ENCODE measurements at places on chromosomes 12 and 14.

GRCh38 chr14:49134940-49135339 lies 451.2 kb downstream of the RPS29 start:
- DNase-seq = no peak

- DNase-seq = no peak
Measured at GRCh38 chr14:103393070-103393469, 7.9 kb downstream of the MARK3 start.

DNA sequence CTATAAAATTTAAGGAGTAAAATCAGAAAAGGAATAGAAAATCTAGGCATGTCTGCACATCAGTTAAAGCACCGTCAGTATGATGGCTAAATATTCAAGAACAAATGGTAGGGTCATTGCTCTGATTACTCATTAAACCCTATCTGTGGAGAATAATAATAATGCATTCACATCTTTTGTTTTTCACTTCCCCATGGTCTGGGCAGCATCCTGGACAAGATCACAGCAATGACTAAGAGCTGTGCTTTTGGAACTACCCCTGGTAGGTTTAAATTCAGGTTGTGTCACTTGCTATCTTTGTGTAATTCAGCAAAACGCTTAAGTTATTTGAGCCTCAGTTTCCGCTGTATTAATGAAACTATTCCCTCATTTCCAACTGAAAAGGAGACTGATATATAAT lies 33.1 kb downstream of the C12orf42 start:
- DNase-seq = no peak

- no peak for DNase-seq
Measured at GRCh38 chr14:76995279-76996035, 33.1 kb downstream of the IRF2BPL start.

DNA sequence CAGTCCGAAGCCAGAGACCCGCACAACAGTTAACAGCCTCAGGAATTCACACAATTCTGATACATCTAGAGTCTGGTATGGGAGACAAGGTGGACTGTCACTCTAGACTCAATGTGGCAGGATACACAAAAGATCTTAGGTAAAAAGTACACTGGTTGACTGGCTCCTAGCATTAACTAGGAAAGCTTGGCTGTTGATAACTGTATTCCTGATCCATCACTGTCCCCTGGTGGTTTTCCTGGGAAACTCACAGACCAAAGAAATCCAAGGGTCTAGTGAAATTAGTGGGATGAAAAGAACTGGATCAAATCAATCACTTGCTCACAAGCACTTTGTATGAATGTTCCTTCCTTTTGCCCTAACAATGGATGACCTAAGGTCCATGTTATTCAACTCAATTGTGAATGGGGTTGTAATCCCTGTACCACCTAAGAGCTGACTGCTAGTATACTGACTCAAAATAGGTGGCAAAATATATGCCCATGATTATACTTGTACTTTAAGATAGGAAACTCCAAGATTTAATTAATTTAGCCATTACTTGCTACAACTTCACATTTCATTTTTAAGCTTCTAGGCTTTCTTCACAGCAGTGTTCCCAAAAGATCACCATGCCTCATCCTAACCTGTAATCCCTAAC lies 14.0 kb downstream of the NPC2 start:
- DNase-seq = no peak

DNA sequence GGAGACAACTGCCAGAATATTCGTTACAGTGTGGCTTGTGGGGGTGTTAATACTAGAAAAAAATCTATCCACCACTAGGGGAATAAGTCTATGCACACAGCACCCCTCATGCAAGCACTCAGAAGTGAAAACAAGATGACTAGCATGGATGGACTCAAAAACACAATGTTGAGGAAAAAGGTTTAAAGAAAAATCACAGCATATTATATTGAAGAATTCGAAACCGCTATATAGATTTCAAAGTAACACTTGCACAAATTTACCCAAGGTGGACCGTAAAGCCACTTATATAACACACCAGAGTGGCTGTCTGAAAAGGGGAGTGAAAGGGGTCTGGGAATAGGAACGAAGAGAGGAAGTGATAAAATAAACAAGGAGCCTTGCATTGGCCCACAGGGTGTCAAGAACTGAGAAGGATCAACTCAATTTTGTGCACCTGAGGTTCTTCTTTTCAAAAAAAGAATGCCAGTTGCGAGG lies 544 bp downstream of the ABCD4 start:
- DNase-seq = peak; percentile 42

DNA sequence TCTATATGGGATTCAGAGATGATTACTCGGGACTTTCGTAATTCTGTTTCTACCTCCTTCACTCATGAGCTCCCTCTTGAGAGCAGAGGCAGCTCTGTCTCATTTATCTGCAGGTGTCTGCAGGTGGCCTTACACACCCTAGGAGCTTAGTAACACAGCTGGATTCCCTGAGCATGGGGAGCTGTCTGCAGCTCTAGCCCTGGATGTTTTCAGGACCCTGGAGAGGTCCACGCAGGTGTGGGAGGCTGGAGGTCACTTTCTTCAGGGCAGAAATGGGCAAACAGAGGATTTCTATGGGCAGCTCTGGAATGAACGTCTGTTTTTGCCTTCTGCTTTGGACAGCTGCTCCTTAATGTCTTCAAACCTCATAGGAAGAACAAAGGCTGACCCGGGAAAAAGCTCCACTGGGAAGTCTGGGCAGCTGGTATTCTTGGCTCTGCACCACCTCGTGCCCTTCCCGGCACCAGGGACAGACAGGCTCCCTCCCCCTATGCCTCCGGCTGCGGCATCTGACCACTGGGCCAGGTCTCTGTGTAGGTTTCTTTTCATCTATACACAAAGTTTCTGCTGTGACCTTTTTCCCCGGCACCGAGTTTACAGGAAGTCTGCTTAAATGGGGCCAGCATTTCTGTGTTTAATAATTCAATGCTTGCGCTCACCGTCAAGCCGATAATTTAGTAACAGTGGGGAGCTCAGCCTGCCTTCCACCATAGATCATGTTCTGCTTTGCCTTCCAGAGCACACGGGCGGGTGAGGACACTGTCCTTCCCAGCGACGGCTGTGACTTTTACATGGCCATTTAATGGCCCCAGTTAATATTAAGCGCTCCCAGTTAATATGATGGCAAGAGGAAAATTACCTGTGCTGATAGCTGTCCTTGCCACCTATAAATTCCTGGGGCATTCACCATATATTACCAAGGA lies 320.2 kb upstream of the SFSWAP start:
- DNase-seq = no peak

DNA sequence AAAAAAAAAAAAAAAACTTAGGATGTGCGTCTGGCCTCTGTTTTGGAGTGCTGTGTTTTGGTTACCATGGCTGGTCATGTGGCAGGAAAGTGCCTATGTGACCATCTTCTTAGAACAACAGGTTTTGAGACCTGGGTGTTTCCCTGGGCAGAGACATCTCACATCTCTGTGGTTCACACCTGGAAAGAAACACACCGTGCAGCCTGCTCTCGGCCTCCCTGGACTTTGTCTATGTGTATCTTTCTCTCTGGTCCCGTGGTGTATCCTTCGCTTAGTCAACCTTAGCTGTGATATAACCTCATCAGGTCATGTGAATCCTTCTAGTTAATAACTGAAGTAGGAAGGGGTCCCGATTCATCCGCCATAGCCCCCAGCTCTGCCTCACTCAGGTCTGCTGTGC lies 22.6 kb downstream of the ACADS start:
- DNase-seq = no peak

GRCh38 chr12:77494296-77494695 lies 336.4 kb upstream of the NAV3 start:
- DNase-seq = no peak

GRCh38 chr12:47270782-47271664 lies 191.3 kb upstream of the AMIGO2 start:
- no peak for DNase-seq

- DNase-seq = no peak
Measured at GRCh38 chr12:100229036-100229635, 28.5 kb downstream of the ACTR6 start.

DNA sequence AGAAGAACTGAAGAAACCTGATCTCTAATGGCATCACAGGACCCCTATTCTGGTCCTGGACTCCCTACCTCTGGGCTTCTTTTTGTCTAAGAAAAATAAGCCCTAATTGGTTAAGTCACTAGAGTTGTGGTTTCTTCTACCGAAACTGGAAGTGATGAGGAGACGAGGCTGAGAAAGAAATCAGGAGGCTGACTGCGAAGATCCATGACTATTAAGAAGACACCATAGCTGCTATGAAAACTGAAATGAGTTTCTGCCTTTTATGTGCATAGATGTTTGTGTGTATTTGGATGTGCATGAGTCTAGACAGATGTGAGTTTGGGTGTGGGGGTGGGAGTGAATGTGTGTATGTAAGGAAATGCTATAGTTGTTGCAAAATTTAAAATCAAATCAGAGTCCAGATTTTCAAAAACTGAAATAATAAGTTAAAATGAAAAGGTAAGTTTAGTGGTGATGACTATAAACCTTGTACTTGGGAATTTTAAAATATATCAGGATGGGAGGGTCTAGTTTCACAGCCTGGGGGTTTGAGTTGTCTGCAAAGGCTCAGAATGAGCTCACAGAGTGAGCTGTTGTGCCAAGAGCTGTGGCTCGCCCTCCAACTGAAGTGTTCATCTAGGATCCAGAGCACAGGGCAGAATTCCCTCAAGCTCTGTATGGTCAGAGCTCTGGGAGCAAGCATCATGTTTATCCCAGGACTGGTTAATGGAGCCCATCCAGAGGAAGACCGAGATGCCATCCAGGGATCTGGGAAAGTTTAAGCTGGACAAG lies 94.9 kb downstream of the VCPKMT start:
- no peak for DNase-seq

- DNase-seq = no peak
Measured at GRCh38 chr14:35406506-35407305, 2.2 kb upstream of the NFKBIA start.

DNA sequence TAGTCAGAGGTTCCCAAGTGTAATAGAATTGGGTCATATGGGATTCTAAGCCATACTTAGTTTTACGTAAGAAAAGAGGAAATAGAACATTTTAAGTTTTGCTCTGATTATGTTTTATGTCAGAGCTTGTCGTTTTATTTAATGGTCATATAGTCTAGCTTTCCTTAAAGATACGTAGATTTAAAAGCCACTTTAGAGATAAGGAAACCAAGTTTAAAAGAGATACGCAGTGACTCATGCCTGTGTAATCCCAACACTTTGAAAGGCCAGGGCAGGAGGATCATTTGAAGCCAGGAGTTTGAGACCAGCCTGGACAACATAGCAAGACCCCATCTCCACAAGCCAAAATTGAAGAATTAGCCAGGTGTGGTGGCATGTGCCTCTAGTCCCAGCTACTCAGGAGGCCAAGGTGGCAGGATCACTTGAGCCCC lies 19.5 kb downstream of the MAPK1IP1L start:
- DNase-seq = no peak

GRCh38 chr14:25411781-25412757 lies 362.1 kb upstream of the STXBP6 start:
- DNase-seq = no peak

DNA sequence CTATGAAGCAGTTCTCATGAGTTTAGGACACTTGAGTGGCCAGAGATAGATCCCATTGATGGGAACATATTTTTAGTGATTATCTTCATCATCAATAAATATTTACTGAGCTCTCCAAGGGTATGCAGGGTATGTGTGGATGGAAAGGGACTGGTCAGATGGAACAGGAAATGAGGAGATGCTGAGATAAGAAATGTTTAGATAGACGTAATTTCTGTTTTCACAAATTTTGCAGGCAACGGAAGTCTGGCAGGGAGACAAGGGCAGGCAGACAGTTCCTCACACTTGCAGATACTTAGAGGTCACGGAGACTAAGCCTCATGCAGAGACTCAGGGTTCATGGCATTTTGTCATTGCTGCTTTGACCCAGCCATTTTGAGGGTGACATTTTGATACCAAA lies 24.3 kb downstream of the BCL2L14 start:
- DNase-seq = no peak

- no peak for DNase-seq
Measured at GRCh38 chr12:83172441-83172840, 485.7 kb downstream of the TMTC2 start.

DNA sequence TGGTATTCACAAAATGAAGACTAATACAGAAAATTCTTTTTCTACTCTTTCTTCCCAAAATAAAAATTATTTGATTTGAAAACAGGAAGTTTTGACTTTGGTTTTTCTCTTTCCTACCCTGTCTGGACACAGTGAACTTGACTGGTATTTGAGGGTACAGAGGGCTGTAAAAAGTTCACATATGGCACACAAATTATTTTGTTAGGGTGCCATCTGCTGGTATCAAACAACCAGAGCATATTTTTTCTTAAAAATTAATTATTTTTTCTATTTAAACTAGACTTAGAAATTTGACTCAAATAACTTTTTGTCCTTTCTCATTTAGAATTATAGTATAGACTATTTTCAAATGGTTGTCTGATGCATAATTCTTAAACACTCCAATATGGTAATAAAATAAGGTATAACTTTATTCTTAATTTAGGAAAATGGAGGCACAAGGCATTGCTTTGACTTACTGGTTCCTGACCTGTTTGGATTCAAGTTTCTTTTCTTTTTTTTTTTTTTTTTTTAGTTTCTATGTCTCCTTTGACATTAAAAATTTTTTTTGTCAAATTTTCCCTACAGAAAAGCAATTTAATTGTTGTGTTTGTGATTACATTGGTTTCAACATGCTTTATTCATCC lies 390.6 kb downstream of the PRKD1 start:
- DNase-seq = no peak

DNA sequence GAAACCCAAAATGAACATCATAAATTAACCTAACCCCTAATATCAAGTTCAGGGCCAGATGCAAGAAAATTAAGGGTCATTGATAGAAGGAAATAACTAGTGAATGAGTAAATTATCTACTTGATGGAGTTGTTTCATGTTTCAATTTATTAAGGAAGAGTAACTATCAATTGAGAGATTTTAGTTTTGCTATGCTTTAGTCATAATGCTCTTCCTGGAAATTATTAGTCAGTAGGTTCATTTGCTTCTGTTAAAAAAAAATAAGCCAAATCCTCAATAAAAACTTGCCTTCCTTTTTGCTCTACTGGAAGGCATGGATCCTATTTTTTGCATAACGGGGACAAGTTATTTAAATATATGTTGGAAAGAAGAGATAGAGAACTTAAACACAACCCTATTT lies 59.0 kb upstream of the HIF1A start:
- DNase-seq = no peak

DNA sequence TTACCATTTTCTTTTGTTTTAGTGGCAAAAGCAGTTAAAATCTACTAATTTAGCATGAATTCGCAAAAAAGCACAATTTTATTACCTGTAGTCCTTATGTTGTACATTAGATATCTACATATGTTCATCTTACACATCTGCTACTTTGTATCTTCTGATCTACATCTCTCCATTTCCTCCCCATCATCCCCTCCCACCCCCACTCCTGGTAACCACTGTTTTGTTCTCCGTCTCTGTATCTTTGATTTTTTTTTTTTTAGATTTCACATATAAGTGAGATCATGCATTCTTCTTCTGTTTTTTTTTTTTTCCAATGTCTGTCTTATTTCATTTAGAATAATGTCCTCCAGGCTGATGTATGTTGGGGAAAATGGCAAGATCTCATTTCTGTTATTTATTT lies 922.7 kb downstream of the VRK1 start:
- DNase-seq = no peak

- DNase-seq = no peak
Measured at GRCh38 chr12:71303199-71303598, 136.4 kb upstream of the LGR5 start.

GRCh38 chr14:32491416-32492016 lies 162.4 kb downstream of the AKAP6 start:
- DNase-seq = no peak

All from GM12891 (cell line).